Tibial nerve (tissue), 4 donors: ENCODE measurements at places on chromosomes 7 and 10. TPM values are rescaled to one million over a fixed set of nuclear protein-coding genes. Genes with fewer than 3 reads are reported as not detected.

GRCh38 chr7:90298145-90299038 is 22.7 kb downstream of the FAM237B start:
- DNase-seq, result no peak
- no peaks in the 10 kb centered on the region for H3K27me3 ChIP-seq
- H3K36me3 ChIP-seq, result no peaks in the 10 kb centered on the region
- H3K4me1 ChIP-seq, result no peaks in the 10 kb centered on the region
- H3K27ac ChIP-seq, result no peak overlapping the region
- no peak overlapping the region for H3K4me3 ChIP-seq

DNA sequence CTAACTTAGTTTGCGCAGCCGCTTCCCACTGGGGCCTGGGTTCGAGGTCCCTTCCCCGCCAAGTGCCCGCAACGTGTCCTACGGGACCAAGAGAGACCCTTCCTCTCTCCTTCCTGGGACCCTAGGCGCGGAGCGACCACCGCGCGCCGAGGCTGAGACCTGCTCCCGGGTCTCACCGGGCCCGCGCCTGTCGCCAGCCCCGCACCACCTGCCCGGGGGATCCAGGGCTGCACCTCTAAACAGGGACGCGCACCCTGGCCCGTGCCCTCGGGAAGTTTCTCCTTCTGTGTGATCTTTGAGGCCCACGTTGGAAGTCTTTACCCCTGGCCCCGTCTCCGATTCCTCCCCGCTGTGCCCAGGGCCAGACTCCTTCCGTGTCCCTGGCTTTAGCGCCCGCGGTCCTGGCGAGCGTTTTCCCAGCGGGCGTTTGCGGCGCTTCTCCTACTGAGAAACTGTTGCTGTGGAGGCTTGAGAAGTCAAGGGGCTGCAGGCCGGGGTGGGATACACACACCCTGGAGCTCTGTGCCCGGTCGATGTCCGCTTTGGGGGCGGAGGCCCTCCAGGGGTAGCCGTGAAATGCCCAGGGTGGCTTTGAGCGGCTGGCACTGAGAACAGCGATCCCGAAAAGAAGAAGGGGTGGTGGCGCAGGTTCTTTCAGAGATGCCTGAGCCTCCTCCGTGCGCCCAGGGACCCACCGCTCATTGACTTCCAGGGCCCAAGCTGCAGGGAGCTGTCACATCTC is 575 bp downstream of the PLPP4 start:
- H3K4me3 ChIP-seq, result no peak overlapping the region
- H3K27me3 ChIP-seq, result peaks cover 37% of the 10 kb centered on the region
- no peaks in the 10 kb centered on the region for H3K36me3 ChIP-seq
- no peaks in the 10 kb centered on the region for H3K4me1 ChIP-seq
- no peak for DNase-seq

GRCh38 chr7:114481999-114482398 is 67.4 kb downstream of the FOXP2 start:
- H3K4me3 ChIP-seq, result no peak overlapping the region
- no peaks in the 10 kb centered on the region for H3K36me3 ChIP-seq
- no peaks in the 10 kb centered on the region for H3K4me1 ChIP-seq
- H3K27me3 ChIP-seq, result no peaks in the 10 kb centered on the region

DNA sequence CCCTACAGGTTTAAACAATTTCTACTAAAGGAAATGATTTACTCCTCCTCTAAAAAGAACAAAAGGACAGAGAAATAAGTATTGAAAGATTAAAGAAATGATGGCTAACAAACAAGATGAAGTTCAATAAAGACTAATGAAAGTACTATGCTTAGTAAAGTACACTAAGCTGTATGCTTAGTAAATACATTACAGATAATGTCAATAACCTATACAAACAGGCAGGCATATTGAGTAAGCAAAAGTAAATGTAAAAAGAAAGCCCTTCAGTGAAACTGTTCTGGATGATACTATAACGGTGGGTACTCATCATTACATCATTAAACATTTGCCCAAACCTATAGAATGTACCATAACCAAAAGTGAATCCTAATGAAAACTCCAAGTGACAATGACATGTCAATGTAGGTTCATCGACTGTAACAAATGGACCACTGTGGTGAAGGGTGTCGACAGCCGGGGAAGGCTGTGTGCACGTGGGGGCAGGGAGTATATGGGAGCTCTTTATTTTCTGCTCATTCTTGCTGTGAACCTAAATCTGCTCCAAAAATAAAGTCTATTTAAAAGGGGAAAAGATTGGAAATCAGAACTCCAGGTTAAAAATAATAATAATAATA is 34.0 kb downstream of the CYTH3 start:
- H3K27ac ChIP-seq, result no peak overlapping the region
- H3K36me3 ChIP-seq, result no peaks in the 10 kb centered on the region
- H3K4me1 ChIP-seq, result no peaks in the 10 kb centered on the region
- no peak overlapping the region for H3K4me3 ChIP-seq

The HIBADH gene
- 44.0 TPM for total RNA-seq

The CYP3A4 gene
- total RNA-seq, result not detected

The MAT1A gene
- total RNA-seq, result not detected
